Psoas muscle (tissue), 8 donors: ENCODE measurements at places on chromosomes 2 and 18.

- H3K27ac ChIP-seq: no peak overlapping the region
- no peak for DNase-seq
- no peaks in the 10 kb centered on the region for H3K4me1 ChIP-seq
- no peaks in the 10 kb centered on the region for H3K36me3 ChIP-seq
- H3K4me3 ChIP-seq: no peak overlapping the region
Measured at GRCh38 chr2:169925968-169926367, 98.7 kb downstream of the UBR3 start.

DNA sequence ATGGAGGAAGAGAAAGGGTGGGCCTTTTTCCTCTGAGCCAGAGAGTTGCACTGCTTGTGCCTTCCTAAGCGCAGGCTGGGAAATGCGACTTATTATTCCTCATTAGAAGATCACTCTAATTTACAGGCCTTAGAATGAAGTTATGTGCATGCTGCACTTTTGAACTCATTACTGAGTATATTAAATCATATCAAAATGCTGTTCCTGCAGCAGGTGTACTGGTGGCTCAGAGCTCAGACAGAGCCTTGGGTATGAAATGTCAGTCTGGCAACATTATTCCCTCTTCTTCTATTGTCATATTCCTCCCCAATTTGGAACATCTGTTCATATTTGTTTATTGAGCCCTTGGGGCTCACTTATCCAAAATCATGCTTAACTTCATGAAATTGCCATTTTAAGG lies 85.5 kb downstream of the ADCYAP1 start:
- no peak for DNase-seq
- no peaks in the 10 kb centered on the region for H3K4me1 ChIP-seq
- H3K27ac ChIP-seq: no peak overlapping the region
- no peaks in the 10 kb centered on the region for H3K27me3 ChIP-seq

DNA sequence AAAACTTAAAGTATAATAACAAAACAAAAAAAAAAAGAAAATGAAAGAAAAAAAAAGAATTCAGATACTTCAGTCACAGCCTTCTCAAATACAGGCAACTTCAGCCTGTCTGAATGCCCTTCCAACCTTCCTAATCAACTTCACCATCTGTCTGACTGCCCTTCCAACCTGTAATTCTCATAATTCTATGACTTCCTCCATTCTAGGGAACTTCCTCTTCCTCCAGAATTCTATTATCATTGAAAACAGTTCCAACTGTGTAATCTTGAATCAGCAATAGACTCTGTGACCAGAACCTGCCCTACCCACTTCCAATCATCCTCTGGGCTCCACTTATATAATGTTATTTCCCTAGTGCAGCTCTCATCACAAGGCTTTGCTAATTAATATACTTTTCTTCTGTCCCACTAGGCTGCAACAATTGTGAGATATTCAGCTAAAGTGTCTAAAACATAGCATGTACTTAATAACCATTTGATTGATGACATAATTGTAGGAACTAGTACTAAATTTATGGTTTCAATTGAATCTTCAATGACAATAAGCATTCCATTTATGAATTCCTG lies 127.3 kb downstream of the UPP2 start:
- H3K4me1 ChIP-seq: no peaks in the 10 kb centered on the region
- H3K27me3 ChIP-seq: no peaks in the 10 kb centered on the region
- H3K36me3 ChIP-seq: no peaks in the 10 kb centered on the region
- H3K27ac ChIP-seq: no peak overlapping the region
- no peak for DNase-seq

- no peaks in the 10 kb centered on the region for H3K4me1 ChIP-seq
- no peak for DNase-seq
- H3K4me3 ChIP-seq: no peak overlapping the region
- H3K36me3 ChIP-seq: no peaks in the 10 kb centered on the region
- no peak overlapping the region for H3K27ac ChIP-seq
Measured at GRCh38 chr2:2324565-2325101, 6.4 kb downstream of the MYT1L start.

- H3K4me1 ChIP-seq: no peaks in the 10 kb centered on the region
- H3K4me3 ChIP-seq: peak within 1 kb of the TSS; percentile 41
- no peaks in the 10 kb centered on the region for H3K27me3 ChIP-seq
- DNase-seq: no peak
- no peaks in the 10 kb centered on the region for H3K36me3 ChIP-seq
Measured at GRCh38 chr2:68734688-68735525, at the start of gene ARHGAP25. ARHGAP25 (plus strand) TSS chr2:68734811; CDS start chr2:68735200, 389 bp downstream.

- no peak overlapping the region for H3K4me3 ChIP-seq
- H3K4me1 ChIP-seq: peaks cover 39% of the 10 kb centered on the region
Measured at GRCh38 chr18:76486038-76486437, 9.0 kb downstream of the ZNF516 start.

DNA sequence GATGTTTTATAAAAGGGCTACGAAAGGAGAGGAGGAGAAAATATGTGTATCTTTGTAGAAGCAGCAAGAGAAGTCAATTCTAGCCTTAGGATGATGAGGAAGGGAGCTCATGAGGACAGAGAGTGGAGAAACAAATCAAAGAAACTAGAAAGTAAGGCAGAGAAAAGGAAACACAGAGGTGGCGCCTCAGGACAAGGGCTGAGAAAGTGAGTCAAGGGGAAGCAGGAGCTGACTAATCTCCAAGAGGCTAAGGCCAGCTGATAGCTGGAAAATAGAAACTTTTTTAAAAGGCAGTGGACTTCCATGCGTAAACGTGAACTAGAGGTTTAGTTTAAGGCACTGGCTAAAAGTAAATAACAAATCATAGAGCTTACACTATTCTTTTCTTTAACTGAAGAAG lies 173.3 kb downstream of the ANKRD44 start:
- H3K27me3 ChIP-seq: no peaks in the 10 kb centered on the region
- DNase-seq: no peak
- no peaks in the 10 kb centered on the region for H3K4me1 ChIP-seq
- H3K4me3 ChIP-seq: no peak overlapping the region
- no peak overlapping the region for H3K27ac ChIP-seq
